ENCODE measurements at places on chromosomes 3 and 15.

GRCh38 chr3:40821315-40821714 lies 296.6 kb downstream of the ZNF621 start:
- no peak for DNase-seq

GRCh38 chr3:43132870-43133636 lies 27.2 kb upstream of the POMGNT2 start:
- peak; percentile 88 for DNase-seq

DNA sequence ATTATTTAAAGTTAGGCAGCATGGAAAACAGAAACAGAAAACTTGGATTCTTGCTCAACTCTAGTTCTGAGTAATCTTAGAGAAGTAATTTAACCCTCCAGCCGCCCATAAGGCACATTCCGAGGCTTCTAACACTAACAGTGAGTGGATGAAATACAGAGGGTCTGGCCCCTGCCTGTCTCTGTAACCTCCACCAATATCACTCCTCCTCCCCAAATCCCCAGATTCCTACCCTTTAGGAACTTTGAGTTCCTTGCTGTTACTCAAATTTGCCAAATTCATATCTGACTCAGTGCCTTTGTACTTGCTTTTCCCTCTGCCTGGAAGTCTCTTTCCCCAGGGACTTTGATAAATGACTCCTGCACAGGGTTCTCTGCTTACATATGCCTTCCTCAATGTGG lies 112.5 kb upstream of the TGFBR2 start:
- no peak for DNase-seq

DNA sequence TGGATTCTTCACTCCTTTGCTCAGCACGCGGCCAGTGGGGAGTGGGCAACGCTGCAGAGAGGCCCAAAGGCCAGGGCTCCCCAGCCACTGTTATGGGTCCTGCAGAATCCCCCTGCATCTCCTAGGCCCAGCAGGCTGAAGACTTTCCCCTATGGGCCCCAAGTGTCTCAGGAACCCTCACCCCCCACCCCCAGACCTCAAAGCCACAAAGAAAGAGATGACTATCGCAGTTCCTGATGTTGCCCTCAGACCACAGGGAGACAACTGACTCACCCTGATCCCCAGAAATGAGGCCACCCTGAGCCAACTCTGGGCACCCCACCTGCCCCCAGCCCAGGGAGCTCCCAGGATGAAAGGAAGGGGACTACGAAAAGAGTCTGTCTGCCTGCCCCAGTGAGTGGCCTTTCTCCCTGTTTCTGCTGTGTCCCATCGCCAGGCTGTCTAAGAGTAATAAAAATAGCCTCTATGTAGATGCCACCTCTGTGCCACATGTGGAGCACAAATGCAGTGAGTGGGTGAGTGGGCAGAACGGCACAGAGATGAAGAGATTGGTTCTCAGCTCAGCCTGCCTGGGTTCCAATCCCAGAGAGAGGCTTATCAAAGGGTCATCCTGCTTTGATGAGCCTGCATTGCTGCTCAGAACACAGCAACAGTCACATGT lies 283.0 kb downstream of the UACA start:
- no peak for DNase-seq

GRCh38 chr3:42742688-42743087 lies 30.4 kb downstream of the CCDC13 start:
- DNase-seq: no peak

DNA sequence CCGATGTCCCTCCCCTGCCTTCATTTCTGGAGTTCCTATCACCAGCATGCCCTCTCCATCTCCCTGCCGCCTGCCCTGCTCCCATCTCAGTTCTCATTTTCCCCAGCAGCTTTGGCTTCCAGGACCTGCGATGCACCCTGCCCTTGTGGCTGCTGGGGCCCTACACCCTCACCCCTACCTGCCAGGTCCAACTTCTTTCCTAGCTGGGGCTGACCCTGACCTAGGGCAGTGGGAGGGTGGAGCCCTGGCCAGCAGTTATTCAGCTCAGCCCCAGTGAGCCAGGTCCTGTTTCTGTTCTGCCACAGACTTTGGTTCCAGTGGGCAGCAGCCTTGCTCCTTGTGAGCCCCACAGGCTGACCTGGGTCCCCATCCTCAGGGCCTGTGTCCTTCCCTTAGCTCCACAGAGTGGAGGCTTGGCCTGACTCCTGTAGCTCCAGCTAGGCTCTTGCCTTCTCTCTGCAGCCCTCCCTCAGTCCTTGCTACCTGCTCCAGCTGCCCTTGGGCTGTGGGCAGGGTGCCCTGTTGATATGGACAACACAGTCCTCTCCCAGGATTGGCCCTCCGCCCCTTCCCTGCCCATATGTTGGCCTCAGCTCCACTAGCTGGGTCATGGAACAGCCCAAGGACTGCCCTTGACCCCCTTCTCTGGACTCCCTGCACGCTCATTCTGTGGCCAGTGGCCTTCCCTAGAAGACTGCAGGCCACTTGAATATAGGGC lies 34.7 kb upstream of the PDE8A start:
- DNase-seq: no peak

GRCh38 chr3:115146032-115146417 lies 1.1 kb downstream of the ZBTB20 start:
- peak; percentile 76 for DNase-seq

- no peak for DNase-seq
Measured at GRCh38 chr3:13145826-13146642, 72.8 kb upstream of the IQSEC1 start.

- DNase-seq: no peak
Measured at GRCh38 chr3:24401090-24401810, 93.4 kb downstream of the THRB start.

DNA sequence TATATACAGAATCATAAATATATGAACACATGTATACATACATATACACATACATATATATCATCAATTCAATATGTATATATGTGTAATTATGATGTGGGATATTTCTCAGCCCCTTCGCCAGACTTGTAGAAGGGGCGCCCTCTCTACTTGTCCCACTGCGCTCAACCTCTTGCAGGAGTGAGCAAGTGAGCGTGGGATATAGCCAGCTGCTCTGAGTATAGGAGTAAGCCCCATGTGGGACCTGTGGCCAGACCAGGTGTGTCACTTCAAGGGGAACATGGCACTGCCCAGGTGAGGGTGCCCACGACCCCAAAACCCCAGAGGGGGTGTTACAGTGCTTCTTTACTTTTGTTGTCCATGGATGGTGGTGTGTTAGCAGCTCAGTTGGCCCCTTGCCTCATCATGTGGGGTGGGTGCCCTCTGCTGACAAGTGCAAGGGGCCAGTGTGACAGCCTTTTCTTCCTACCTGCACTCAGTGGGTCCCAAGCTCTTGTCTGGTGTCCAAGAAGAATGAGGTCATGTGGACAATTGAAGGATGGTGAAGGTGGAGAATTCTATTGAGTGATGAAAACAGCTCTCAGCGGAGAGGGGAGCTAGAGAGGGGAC lies 304.1 kb downstream of the UNC13C start:
- DNase-seq: no peak

DNA sequence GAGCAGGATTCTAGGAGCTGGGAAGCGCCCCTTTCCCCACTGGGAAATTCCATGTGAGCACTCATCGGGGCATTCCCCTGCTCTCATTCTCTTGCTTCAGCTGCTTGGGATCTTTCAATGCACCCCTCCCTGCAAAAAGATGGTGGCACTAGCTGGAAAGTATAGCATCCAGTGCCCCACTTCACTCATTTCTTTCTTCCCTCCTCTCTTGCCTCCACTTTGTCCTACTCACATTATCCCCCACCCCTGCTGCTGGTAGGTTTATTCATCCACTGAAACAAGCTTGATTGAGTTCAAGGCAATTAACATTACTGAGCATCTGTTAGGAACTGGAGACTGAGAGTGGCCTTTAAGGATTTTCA lies 84.8 kb upstream of the LIMD1 start:
- DNase-seq: no peak

DNA sequence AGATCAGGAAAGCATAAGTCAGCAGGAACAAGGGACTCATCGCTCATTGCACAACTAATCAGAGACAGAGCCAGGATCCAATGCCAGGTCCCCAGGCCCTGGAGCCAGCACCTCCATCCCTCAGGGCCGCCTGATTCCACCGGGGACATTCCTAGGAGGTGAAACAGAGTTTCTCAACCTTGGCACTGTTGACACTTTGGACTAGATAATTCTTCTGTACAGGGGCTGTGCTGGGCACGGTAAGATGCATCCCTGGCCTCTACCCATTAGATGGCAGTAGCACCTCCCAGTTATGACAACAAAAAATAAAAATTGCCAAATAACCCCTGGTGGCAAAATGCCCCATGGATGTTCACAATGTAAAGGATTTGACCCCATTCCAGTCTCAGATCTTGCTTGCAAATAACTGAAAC lies 127.7 kb downstream of the MTHFS start:
- no peak for DNase-seq

GRCh38 chr3:66398228-66399025 lies 102.4 kb downstream of the LRIG1 start:
- DNase-seq: no peak

GRCh38 chr15:42691308-42691707 lies 45.6 kb downstream of the CDAN1 start:
- DNase-seq: no peak

All from muscle of arm (tissue), 14 donors.